T-helper 2 cell treated with Interferon-gamma antibody and Interleukin-4, amounts not matched to agents 5 μg/mL and 100 μg/mL, for 36 hours (primary cell): ENCODE measurements at places on chromosomes 5 and 9.

- no peak for DNase-seq
- peaks cover 4% of the 10 kb centered on the region for H3K27me3 ChIP-seq
- peaks cover 5% of the 10 kb centered on the region for H3K4me1 ChIP-seq
- no peaks in the 10 kb centered on the region for H3K36me3 ChIP-seq
- H3K27ac ChIP-seq, result no peak overlapping the region
Observed at GRCh38 chr9:14270358-14271092, 43.4 kb downstream of the NFIB start.

DNA sequence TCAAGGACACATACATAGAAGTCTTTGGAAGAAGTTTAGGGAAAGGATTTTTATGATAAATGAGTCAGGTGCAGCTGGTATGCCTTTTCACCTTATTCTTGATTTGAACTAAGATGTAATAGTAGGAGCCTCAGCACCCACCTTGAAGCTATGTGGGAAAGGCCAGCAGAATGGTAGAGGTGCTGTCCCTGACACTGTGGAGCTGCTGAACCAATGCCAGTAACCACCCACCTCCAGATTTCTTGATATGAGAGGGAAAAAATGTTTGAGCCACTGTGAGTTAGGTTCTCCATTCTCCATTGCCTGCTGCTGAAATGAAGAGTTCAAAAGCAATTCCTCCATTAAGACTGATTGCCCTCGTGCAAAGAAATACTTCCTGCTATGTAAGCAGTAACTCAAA is 12.2 kb upstream of the HMGCR start:
- peak; percentile 55 for DNase-seq
- peaks cover 8% of the 10 kb centered on the region for H3K4me1 ChIP-seq
- no peak overlapping the region for H3K4me3 ChIP-seq
- no peak overlapping the region for H3K27ac ChIP-seq
- no peaks in the 10 kb centered on the region for H3K27me3 ChIP-seq

DNA sequence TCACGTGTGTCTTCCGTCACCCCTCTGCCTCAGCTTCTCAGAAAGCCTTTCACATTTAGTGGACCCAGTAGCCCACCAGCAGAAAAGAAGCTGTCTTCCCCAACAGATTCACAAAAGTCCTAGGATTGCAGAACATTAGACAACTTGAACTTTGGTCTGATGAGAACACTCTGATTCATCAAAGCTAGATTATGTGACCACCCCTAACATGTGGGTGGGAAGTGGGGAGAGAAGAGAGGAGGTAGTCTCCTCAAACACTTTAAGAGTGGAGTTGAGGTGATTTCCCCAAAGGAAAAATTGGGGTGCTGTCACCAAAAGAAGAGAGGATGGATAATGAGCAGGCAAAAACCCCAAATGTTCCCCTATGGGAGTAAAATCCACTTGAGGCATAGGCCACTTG is 41.4 kb upstream of the SMIM23 start:
- peaks cover 1% of the 10 kb centered on the region for H3K27me3 ChIP-seq
- H3K36me3 ChIP-seq, result no peaks in the 10 kb centered on the region
- no peak overlapping the region for H3K27ac ChIP-seq
- no peaks in the 10 kb centered on the region for H3K4me1 ChIP-seq

DNA sequence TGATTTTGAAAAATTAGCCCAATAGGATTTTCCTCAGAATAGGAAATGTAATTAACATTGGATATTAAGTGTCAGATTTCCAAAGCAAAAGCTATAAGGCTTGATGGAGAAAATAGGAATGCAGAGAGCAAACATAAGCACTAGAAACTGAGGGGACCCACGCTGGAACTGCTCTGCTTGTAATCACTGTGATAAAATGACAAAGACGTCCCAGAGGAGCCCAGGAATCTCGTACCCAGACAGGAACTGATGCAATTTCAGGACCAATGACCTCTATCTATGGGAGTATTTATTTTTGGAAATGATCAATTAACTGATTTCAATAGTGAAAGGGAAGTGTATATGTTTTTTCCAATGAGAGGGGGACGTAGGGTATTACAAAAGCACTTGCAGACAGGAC is 714.5 kb upstream of the WWC1 start:
- no peak overlapping the region for H3K4me3 ChIP-seq
- no peaks in the 10 kb centered on the region for H3K36me3 ChIP-seq
- H3K27ac ChIP-seq, result no peak overlapping the region

DNA sequence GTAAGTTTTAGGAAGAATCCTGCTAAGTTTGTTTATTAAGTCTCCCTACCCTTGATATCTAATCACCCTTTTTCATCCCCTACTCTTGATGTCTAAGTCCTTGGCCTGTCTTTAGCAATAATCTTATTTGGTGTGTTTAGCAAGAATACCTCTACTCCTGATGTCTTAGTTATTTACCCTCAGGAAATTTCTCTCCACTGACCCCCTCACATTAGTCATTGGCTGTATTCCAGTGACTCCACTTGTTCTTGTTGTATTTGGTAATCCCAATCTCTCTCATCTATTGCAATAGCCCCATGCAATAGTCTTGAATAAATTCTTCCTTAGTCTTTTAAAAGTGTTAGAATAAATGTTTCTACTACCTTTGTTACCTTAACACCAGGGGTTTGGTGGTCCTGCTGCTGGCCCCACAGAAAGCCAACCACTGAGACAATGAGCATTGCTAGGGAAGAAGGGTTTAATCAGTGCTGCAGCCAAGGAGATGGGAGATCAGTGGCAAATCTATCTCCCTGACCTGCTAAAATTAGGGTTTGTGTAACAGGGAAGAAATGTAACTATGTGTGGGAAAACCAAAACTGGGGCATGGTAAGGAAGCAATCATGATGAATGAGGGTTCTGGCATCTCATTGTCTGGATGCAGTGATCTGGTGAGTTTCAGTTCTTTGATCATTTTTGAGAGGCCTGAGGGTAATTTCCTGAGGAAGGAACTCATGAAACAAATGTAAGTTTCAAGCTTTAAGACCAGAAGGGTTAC is 236.4 kb upstream of the DAB2 start:
- no peak for DNase-seq
- peaks cover 40% of the 10 kb centered on the region for H3K4me1 ChIP-seq
- no peak overlapping the region for H3K27ac ChIP-seq
- peaks cover 16% of the 10 kb centered on the region for H3K27me3 ChIP-seq

DNA sequence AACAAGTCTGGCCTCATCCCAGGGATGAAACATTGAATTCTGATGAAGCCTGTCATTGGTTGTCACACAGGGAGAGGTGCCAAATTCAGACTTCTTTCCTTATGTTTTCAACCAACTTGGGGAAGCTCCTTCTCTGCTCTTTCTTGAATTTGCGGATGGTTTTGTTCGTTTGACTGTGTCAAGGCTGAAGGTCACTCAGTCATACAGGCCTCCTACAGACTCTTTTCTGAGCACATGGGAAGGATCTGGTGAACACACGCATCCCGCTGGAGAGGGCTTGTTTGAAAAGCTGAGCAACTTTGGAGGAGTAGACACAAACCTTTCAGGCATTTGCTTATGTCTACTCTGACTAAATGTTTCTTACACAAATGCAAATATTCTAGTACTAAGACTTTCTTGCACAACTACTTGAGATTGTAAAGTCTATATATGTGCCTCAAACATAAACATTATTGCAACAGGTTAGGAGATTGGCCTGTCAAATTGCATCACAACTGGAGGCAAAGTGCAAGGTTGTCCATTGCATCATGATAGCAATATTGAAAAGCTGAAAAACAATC is 151.5 kb upstream of the NR3C1 start:
- H3K4me3 ChIP-seq, result no peak overlapping the region
- no peak overlapping the region for H3K27ac ChIP-seq
- peaks cover 11% of the 10 kb centered on the region for H3K4me1 ChIP-seq
- DNase-seq, result no peak
- no peaks in the 10 kb centered on the region for H3K36me3 ChIP-seq

DNA sequence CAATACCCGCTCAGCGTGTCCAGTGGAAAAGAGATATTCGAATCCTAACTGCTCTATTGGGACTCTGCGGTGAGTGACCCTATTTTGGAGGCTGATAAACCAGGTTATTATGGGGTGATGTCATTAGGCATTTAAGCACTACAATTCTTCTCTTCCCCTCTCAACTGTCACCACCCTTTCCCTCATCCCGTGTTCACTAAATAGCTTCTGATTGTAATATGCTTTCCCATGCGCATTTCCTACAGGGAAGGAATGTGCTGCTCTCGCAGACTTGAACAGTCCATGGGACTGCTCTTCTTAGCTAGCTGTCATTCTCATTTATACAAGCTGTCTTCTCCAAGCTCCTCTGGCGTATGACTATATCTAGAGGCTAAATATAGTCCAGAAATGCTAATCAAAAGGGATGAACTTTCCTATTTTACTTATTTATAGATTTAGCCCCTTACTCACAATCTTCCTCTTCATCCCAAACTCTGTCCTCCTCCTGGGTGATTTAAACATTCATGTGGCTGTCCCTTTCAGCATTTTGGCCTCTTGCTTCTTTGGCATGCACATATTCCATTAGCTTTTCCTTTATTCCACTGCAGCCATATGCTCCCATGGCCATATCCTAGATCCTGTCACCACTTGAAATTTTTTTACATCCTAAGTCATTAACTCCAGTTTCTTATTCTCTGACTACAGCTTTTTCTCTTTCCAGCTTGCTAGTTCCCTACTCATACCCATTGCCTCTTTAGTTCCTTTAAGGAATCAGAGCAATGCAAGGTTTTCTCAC is 39.6 kb upstream of the CSNK1G3 start:
- DNase-seq, result no peak
- peaks cover 28% of the 10 kb centered on the region for H3K27me3 ChIP-seq
- no peaks in the 10 kb centered on the region for H3K4me1 ChIP-seq
- H3K27ac ChIP-seq, result no peak overlapping the region
- no peaks in the 10 kb centered on the region for H3K36me3 ChIP-seq

GRCh38 chr9:85745203-85745602 is 3.4 kb upstream of the AGTPBP1 start:
- H3K36me3 ChIP-seq, result no peaks in the 10 kb centered on the region
- no peak overlapping the region for H3K27ac ChIP-seq
- H3K4me1 ChIP-seq, result peaks cover 30% of the 10 kb centered on the region

- no peak for DNase-seq
- H3K4me3 ChIP-seq, result no peak overlapping the region
- H3K36me3 ChIP-seq, result no peaks in the 10 kb centered on the region
- no peaks in the 10 kb centered on the region for H3K27me3 ChIP-seq
- H3K4me1 ChIP-seq, result no peaks in the 10 kb centered on the region
Observed at GRCh38 chr5:118776755-118777154, 211.6 kb downstream of the DTWD2 start.

DNA sequence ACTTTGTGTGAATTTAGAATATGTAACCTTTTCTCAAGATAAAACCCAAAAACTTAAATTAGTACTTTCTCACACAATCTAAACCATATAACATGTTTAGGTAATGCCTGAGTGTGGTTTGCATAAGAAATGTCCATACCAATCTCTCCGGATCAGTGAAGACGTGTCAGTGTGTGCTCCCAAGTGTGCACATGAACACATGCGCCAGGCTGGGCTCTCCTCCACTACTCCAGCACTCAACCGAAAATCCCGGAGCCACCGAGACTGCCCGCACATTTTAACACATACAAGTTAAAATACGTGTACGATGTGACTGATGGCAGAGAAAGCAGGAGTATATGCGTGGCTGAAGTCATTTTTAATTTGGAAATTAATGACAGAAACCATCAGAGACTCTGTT is 658.4 kb downstream of the EFNA5 start:
- DNase-seq, result no peak
- no peak overlapping the region for H3K27ac ChIP-seq
- no peaks in the 10 kb centered on the region for H3K4me1 ChIP-seq
- no peak overlapping the region for H3K4me3 ChIP-seq

DNA sequence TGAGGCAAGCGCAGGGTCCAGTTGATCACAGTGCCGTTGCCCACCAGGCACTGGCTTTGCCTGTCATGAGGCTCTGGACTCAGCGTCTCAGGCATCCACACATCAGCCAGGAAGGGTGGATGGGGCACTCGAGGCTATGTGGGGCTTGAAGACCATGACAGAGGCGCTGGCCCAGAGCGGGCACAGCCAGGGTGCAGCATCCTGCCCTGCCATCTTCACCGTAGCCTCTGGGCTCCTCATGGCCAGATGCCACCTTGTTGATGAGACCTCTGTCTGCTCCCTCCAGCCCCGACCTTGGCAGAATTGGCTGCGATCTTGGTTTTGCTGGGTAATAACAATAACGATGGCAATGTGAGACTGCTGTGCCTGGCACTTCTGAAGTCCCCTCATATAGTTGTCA is 404.2 kb upstream of the IRX2 start:
- no peaks in the 10 kb centered on the region for H3K36me3 ChIP-seq
- no peaks in the 10 kb centered on the region for H3K4me1 ChIP-seq
- no peaks in the 10 kb centered on the region for H3K27me3 ChIP-seq
- H3K4me3 ChIP-seq, result no peak overlapping the region
- H3K27ac ChIP-seq, result no peak overlapping the region
- DNase-seq, result no peak

- no peaks in the 10 kb centered on the region for H3K36me3 ChIP-seq
- H3K27ac ChIP-seq, result no peak overlapping the region
- H3K4me3 ChIP-seq, result no peak overlapping the region
- H3K4me1 ChIP-seq, result peaks cover 1% of the 10 kb centered on the region
Observed at GRCh38 chr5:124949862-124950261, 203.4 kb upstream of the ZNF608 start.

- H3K36me3 ChIP-seq, result no peaks in the 10 kb centered on the region
- DNase-seq, result no peak
- no peak overlapping the region for H3K4me3 ChIP-seq
Observed at GRCh38 chr5:150503977-150504620, 3.8 kb upstream of the NDST1 start.

- no peak overlapping the region for H3K27ac ChIP-seq
- H3K4me1 ChIP-seq, result no peaks in the 10 kb centered on the region
- H3K27me3 ChIP-seq, result no peaks in the 10 kb centered on the region
- no peak overlapping the region for H3K4me3 ChIP-seq
Observed at GRCh38 chr9:82116556-82116955, 128.0 kb downstream of the SPATA31D1 start.

- no peak overlapping the region for H3K27ac ChIP-seq
- no peaks in the 10 kb centered on the region for H3K36me3 ChIP-seq
- peaks cover 3% of the 10 kb centered on the region for H3K27me3 ChIP-seq
- H3K4me3 ChIP-seq, result no peak overlapping the region
- no peak for DNase-seq
- H3K4me1 ChIP-seq, result peaks cover 1% of the 10 kb centered on the region
Observed at GRCh38 chr9:94785215-94786169, 59.0 kb downstream of the AOPEP start.

DNA sequence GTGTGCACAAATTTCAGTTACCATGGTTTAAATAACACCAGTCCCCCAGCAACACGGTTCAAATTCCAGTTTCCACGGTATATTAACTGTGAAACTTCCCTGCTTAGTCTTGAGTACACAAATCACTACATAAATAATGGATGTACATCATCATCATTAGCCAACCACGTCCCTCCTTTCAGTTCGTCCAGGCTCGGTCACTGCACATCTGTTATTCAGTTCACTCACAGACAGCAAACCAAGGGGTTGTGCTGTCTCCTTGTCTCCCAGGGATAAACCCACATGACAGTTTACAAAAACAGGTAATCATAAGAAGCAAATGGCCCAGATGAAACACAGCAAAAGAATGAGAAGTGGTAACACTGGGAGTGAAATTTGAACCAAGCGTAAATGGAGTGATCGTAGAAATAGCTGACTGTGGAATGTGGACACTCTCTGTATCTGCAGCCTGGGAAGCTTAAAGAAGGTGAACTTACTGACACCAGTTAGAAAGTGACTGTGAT is 61.0 kb upstream of the RAD23B start:
- DNase-seq, result no peak
- no peak overlapping the region for H3K27ac ChIP-seq
- H3K27me3 ChIP-seq, result peaks cover 5% of the 10 kb centered on the region
- H3K4me3 ChIP-seq, result no peak overlapping the region
- no peaks in the 10 kb centered on the region for H3K4me1 ChIP-seq
- H3K36me3 ChIP-seq, result no peaks in the 10 kb centered on the region
